ENCODE measurements at places on chromosomes 6 and 20.
A peak's percentile ranks its signal among the peaks of the same experiment; 100 is the strongest.

- no peak for DNase-seq
Measured at GRCh38 chr6:80197986-80198385, 91.5 kb downstream of the BCKDHB start.

DNA sequence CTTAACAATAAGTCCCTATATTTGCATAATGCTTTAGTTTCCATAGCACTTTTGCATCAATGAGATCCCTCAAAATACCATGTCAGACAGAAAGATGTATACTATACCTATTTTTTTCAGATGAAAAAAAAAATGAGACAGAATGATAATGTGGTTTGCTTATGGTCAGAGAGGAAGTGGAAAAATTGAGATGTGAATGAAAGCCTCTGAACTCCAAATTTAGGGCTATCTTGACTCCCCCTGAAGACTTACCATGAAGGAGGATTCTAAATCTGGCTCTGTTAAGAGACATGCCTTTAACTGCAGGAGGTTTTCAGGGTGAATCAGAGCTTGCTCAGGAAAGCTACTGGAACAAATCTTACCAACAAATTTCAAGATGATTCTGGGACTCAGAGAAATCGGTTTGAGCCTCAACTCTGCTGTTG, 176.2 kb downstream of the ISM1 start:
- DNase-seq = peak; percentile 54

DNA sequence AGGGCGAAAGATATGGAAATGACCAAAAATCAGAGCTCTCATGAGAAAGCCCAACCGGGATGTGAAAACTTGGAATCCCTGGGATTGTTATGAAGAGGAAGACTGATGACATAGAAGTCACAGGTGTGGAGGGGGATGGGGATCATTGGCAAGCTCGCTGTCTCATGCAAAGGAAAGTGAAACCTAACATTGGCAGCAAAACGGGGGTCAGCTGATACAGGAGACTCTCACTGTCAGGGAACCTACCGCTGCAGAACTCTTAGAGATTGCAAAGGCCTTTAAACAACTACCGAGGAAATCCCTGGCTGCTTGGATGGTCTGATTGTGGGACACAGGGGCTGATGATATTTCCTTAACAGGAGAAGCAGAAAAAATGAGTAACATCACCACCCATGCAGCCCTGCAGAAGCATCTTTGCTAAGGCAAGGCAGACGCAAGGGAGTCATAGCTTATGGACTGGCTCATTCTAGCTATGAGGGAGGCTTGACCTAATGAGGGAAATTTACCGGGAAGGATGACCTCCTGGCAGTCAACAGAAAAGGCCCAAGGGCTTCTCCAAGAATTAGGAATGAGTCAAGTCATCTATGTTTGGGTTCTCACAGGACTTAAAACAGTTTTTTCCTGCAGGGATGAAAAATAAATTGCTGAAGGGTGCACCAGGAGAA, 7.0 kb downstream of the MUC21 start:
- DNase-seq = no peak

DNA sequence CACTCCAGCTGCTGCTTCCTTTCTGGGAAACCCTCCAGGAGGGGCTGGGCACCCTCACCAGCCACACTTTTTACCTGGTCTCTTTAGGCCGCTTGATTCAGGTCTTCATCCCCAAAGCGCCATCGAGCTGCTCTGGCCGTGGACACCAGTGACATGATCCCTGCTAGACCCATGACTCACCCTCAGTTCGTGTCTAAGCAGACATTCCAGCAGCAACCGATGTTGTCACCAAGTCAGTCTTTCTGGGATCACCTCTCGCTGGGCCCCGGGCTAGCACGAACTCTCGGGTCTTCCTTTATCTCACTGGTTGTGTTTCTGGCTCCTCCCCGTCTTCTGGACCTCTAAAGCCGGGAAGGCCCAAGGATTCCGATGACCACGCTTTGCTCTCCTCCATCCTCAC, 43.0 kb upstream of the GPR31 start:
- no peak for DNase-seq

DNA sequence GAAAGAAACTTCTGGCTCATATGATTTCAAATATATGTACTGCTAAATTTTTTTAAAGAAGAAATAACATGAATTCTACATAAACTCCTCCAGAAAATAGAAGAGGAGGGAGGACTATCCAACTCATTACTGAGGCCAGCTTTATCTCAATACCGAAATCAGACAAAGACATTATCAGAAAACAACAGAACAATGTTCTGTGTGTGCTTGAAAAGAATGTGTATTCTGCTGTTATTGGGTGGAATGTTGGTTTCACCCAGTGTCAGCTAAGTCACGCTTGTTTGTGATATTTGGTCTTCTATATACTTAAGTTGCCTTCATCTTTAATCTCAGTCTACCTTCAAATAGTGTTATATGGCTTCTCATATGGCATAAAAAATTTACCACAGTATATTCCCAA, 18.6 kb upstream of the ELOVL2 start:
- DNase-seq = no peak

GRCh38 chr20:5470458-5470857, 153.7 kb upstream of the PROKR2 start:
- no peak for DNase-seq
